ENCODE measurements at places on chromosomes 4 and X. TPM values are rescaled to one million over a fixed set of nuclear protein-coding genes. Genes with fewer than 3 reads are reported as not detected.

The PPP1R2C gene
- not detected for total RNA-seq

The GAGE13 gene
- not detected for total RNA-seq

The ANKRD50 gene
- 20.8 TPM for total RNA-seq

The APOO gene
- total RNA-seq = 29.2 TPM

The NXF2B gene
- total RNA-seq = not detected

The SULT1B1 gene
- total RNA-seq = 0.02 TPM

The PLXNB3 gene
- total RNA-seq = 34.8 TPM

GRCh38 chr4:47926667-47927258, 12.4 kb upstream of the NFXL1 start:
- H3K27me3 ChIP-seq = peaks cover 11% of the 10 kb centered on the region
- peak; percentile 47 for DNase-seq
- peaks cover 22% of the 10 kb centered on the region for H3K4me1 ChIP-seq
- no peaks in the 10 kb centered on the region for H3K36me3 ChIP-seq
- peak overlapping the region; percentile 28 for H3K4me3 ChIP-seq
- no peak overlapping the region for H3K27ac ChIP-seq

GRCh38 chrX:119655125-119655524, 37.8 kb downstream of the SEPTIN6 start:
- H3K4me1 ChIP-seq = peaks cover 18% of the 10 kb centered on the region
- no peaks in the 10 kb centered on the region for H3K27me3 ChIP-seq
- no peaks in the 10 kb centered on the region for H3K36me3 ChIP-seq
- peak overlapping the region; percentile 62 for H3K27ac ChIP-seq
- peak; percentile 78 for DNase-seq
- H3K4me3 ChIP-seq = peak overlapping the region; percentile 73

DNA sequence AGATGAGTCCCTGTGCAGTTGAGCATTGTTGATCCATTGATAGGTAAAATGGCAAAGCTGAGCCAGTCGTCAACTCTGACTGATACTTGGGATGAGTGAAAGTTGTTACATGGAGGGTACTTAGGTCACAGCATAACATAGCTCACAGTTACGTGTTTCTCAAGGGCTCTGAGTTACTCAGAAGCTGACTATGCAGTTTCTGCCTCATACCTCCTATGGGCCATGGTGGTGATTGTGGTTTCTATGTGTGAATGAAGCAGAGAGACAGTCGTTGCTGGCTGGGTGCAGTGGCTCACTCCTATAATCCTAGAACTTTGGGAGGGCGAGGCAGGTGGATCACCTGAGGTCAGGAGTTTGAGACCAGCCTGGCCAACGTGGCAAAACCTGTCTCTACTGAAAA, 30.8 kb downstream of the FRMPD3 start:
- peaks cover 10% of the 10 kb centered on the region for H3K27me3 ChIP-seq
- DNase-seq = no peak
- no peak overlapping the region for H3K27ac ChIP-seq
- H3K4me1 ChIP-seq = no peaks in the 10 kb centered on the region
- H3K4me3 ChIP-seq = no peak overlapping the region

DNA sequence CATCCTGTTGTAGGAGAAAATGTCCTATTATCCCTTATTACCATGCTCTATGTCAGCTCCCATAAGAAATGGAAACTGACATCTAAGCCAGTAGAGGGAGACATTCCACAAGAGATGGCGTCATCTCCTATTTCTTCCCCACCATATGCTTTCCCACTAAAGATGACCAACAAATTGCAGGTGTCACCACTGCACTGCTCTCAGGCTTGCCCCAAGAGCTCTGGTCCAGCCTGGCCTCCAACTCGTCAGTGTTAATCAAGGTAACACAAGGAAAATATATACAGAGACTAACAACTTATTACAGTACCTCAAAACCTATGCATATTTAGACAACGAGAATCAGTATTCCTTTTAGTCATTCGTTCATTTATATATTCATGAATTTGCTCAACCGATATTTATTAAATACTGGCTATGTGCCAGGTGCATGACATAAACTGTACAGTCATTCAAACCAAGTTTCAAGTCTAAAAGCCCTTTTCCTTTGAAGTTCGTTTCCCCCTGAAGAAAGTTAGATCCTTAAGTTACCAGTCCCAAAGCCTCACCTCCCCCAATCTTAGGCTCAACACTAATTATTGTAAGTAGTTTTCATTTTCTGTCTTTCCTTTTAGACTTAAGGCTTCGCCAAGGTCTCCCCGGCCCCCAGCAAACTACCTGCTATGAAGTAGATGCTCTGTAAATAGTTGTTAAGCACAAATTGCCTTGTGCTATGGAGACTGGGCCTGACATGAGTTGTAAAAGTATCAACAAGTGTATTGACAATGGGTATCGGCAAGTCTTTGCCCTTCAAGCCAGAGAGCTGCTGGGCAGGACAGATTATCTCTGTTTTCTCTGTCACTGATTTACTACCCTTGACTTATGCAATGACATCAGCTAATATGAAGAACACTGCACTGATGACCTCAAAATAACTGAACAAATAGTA, 3.1 kb upstream of the FGB start:
- peak; percentile 53 for DNase-seq
- no peak overlapping the region for H3K27ac ChIP-seq
- no peaks in the 10 kb centered on the region for H3K36me3 ChIP-seq
- H3K27me3 ChIP-seq = no peaks in the 10 kb centered on the region

DNA sequence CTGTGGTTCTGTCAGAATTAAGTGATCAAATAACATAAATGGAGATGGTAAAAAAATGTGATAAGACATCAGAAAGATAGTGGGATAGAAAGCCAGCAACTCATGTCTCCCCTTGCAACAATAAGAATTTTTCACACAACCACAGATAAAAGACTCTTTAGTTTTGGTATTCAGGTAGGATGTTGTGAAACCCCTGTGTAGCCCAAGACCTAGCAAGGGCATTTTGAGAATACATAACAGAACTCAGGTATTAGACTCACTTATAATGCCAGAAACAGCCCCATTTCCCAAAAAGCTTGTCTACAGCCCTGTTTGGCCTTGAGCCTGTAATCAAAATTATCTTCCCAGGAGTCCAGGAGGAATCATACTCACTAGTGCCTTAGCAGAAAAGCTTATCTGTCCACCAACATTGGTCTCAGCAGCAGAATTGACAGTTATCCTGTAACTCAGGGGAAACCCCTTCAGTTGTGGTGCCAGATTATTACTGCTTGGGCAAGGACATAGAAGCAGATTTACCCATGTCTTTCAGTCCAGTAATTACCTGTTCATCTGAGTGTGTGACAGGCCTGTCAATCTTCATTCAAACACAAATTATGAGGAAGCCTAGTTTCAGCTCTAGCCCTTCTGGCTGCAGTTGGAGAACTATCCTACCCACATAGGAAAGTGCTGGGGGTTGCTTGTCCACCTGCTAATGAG, 41.0 kb upstream of the UGT2B17 start:
- no peak overlapping the region for H3K4me3 ChIP-seq
- H3K36me3 ChIP-seq = no peaks in the 10 kb centered on the region
- no peaks in the 10 kb centered on the region for H3K4me1 ChIP-seq
- H3K27me3 ChIP-seq = no peaks in the 10 kb centered on the region
- no peak overlapping the region for H3K27ac ChIP-seq

DNA sequence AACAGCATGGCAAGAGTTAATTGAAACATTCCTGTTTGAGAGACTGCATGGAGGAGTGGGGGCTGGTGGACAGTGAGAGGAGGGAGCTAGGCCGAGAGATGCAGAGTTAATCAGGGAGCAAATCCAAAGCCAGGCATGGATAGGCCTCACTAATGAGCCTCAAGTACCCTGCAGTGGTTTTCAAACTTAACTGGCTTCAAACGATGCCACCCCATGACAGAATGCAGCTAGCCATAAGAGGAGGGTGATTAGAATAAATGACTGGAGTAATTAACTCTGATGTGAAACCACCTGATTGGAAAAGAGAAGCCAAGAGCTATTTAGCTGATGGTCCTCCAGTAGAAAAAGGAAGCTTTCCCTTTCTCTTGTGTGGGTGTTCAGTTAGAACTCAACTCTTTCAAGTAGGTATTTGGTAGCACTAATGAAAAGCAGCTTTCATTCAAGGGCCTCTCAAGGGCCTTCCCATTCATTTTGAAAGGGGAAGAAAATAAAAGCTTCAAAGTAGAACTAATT, 215.4 kb upstream of the MAB21L2 start:
- H3K27me3 ChIP-seq = no peaks in the 10 kb centered on the region
- H3K27ac ChIP-seq = no peak overlapping the region
- H3K4me1 ChIP-seq = peaks cover 15% of the 10 kb centered on the region
- DNase-seq = no peak

DNA sequence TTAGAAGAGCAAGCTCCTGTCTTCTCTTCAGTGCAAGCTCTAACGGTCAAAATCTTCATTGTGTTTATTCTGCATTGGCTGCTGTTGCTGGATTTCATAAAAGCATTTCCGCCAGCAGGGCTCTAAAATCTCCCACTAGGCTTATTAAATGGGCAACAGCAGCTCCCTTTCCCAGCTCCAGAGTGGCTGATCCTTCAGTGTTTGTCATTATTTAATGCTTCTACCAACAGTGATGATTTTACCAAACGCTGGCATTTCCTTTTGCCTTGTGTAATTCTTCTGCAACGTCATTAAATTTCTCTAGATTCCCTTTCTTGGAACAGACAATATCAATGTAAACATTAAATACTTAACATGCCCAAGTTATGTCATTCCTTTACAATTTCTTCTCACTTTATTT, 20.1 kb downstream of the SLC7A11 start:
- DNase-seq = peak; percentile 86
- H3K4me3 ChIP-seq = peak overlapping the region; percentile 56
- H3K27ac ChIP-seq = peak overlapping the region; percentile 90
- peaks cover 55% of the 10 kb centered on the region for H3K36me3 ChIP-seq

- H3K4me3 ChIP-seq = no peak overlapping the region
- no peak overlapping the region for H3K27ac ChIP-seq
- no peaks in the 10 kb centered on the region for H3K4me1 ChIP-seq
Observed at GRCh38 chrX:149916745-149917392, 12.5 kb upstream of the HSFX4 start.

DNA sequence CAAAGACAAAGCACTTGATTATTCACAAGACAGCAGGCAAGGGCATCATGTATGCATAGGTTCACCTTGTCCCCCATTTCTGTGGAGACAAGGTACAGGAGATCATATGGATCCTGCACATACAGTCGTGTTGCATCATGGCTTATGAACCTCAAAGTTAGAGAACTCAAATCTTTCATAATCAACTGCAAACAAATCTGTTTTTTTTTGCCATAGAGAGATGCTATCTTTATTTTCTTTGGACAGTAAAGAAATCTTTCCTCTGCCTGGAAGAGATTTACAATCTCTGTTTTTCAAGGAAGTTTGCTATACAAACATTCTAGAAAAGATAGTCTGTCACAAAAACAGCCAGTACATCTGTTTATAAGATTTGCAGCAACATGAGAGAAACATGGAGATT, 578.8 kb downstream of the ANKRD50 start:
- no peak overlapping the region for H3K4me3 ChIP-seq
- peaks cover 12% of the 10 kb centered on the region for H3K36me3 ChIP-seq
- no peak for DNase-seq
- H3K4me1 ChIP-seq = peaks cover 26% of the 10 kb centered on the region
- peaks cover 9% of the 10 kb centered on the region for H3K27me3 ChIP-seq
- no peak overlapping the region for H3K27ac ChIP-seq

DNA sequence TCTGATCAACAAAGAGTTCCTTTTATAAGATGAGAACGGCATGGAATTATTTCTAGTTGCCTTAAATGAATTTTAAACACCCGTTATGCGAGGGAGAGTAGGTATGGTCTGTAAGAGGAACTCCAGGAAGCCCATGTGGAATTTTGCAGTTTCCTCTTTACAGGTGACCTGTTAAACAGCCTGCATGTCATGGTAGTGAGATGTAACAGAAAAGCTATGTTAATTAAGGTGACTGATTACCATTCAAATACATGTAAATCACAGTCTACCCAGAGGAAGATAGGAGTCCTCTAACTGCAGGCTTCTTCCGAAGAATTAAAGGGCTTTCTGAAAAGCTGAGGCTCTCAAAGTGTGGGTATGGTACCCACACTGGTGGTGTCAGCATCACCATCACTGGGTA, 163.6 kb downstream of the CBR4 start:
- DNase-seq = no peak
- H3K27ac ChIP-seq = no peak overlapping the region
- no peaks in the 10 kb centered on the region for H3K27me3 ChIP-seq
- peaks cover 33% of the 10 kb centered on the region for H3K36me3 ChIP-seq
- H3K4me1 ChIP-seq = peaks cover 85% of the 10 kb centered on the region

GRCh38 chrX:18931972-18932371, 51.9 kb downstream of the PHKA2 start:
- no peak overlapping the region for H3K4me3 ChIP-seq
- DNase-seq = no peak
- no peaks in the 10 kb centered on the region for H3K4me1 ChIP-seq
- H3K27me3 ChIP-seq = no peaks in the 10 kb centered on the region
- no peak overlapping the region for H3K27ac ChIP-seq
- peaks cover 5% of the 10 kb centered on the region for H3K36me3 ChIP-seq

DNA sequence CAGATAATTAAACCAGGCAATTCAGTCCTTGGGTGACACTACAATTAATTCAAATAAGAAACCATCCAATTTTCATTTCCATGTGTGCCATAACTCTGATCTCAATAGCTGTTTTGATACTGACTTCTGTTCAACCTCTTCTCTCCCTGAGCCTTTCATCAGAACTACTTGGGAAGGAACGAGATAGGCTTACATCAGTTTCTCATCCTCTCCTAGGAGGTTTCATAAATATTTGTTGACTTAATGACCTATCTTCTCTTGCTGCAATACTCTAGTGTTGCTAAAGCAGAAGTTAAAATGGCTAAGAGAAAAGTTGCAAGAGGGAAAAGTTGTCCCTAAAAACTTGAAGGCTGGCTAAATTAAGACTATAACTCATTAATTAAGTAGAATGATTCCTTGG, 41.8 kb downstream of the PRKG2 start:
- no peak overlapping the region for H3K27ac ChIP-seq
- DNase-seq = no peak
- H3K4me3 ChIP-seq = no peak overlapping the region
- H3K36me3 ChIP-seq = no peaks in the 10 kb centered on the region
- H3K4me1 ChIP-seq = no peaks in the 10 kb centered on the region

- H3K36me3 ChIP-seq = no peaks in the 10 kb centered on the region
- peaks cover 10% of the 10 kb centered on the region for H3K4me1 ChIP-seq
- peak overlapping the region; percentile 14 for H3K4me3 ChIP-seq
- no peak for DNase-seq
Observed at GRCh38 chr4:139975830-139976272, 178.1 kb downstream of the MAML3 start.

DNA sequence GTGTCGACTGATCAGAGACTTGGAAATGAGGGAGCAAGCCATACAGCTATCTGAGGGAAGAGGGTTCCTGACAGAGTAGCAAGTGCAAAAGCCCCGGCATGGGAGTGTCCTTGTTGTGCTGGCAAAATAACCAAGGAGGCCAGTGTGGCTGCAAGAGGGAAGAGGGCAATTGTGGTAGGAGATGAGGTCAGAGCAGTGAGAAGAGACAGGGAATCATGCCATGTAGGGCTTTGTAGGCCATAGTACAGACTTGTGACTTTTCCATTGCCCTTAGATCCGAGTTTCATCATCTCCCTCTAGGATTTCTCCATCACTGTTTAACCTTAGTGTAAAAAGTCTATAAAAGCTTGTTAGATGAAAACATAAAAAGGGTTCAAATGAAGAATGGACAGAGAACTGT, 76.2 kb downstream of the DOCK11 start:
- no peaks in the 10 kb centered on the region for H3K27me3 ChIP-seq
- H3K36me3 ChIP-seq = peaks cover 13% of the 10 kb centered on the region
- no peak overlapping the region for H3K4me3 ChIP-seq
- peaks cover 7% of the 10 kb centered on the region for H3K4me1 ChIP-seq

Measured in HFFc6 (cell line).